Testis (tissue), 5 donors: ENCODE measurements at places on chromosomes 7 and 10. TPM values are rescaled to one million over a fixed set of nuclear protein-coding genes. Genes with fewer than 3 reads are reported as not detected.

The MBL2 gene
- 0.12 TPM for total RNA-seq

The TUBB8 gene
- 2.0 TPM for total RNA-seq

The NUDT5 gene
- 22.0 TPM for total RNA-seq

The IFIT1 gene
- total RNA-seq, result 13.1 TPM

DNA sequence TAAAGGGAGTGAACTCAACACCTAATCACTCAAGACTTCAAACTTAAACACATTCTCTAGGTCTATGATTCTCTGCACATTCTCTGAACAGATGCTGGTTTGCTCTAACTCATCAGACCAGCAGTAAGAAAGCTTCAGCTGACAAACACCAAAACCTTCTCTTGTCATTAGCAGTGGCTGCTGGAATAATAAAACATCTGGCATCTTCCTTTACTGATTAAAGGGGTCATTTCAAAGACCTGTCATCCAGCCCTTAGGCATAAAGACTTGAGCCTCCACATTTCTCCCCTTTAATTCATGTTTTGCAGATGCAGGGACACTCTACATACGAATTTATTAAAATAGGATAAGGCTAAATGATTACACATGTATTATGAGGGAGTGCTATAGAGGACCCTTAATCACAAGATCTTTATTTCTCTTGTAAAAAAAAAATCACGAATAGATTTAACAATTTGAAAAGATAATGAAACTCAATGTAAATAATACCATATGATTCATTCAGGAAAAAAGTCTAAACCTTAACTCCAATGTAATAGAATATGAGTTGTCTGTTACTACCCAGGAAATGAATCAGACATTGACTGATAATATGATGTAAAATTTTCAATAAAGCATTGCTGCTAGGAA is 152.4 kb upstream of the GNAI1 start:
- no peak for DNase-seq
- no peaks in the 10 kb centered on the region for H3K27me3 ChIP-seq
- no peaks in the 10 kb centered on the region for H3K4me1 ChIP-seq

DNA sequence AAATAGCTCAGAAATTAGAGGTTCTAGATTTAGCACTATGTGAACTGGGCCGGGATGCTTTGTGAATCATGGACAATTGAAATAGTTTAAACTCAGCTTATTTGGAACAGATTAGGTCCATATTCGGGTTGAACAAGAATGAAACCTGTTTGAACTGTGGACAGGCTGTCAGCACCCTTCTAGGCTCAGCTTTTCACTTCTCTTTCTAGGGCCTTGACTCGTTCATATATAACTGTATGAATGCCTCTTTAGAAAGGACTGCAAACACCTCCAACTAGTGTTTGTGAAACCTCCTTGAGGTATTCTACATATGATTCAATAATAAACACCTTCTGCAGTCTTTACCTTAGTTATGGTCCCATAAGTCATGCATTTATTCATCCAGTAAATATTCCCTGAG is 115.6 kb downstream of the REEP3 start:
- H3K27me3 ChIP-seq, result no peaks in the 10 kb centered on the region
- H3K36me3 ChIP-seq, result no peaks in the 10 kb centered on the region
- no peak overlapping the region for H3K4me3 ChIP-seq
- no peak overlapping the region for H3K27ac ChIP-seq
- H3K4me1 ChIP-seq, result no peaks in the 10 kb centered on the region

GRCh38 chr10:103427866-103428265 is 24.3 kb downstream of the CALHM2 start:
- H3K36me3 ChIP-seq, result no peaks in the 10 kb centered on the region
- peaks cover 6% of the 10 kb centered on the region for H3K4me1 ChIP-seq
- H3K27me3 ChIP-seq, result no peaks in the 10 kb centered on the region
- no peak overlapping the region for H3K4me3 ChIP-seq

- H3K27ac ChIP-seq, result no peak overlapping the region
- no peaks in the 10 kb centered on the region for H3K36me3 ChIP-seq
- no peak overlapping the region for H3K4me3 ChIP-seq
- no peak for DNase-seq
- H3K27me3 ChIP-seq, result no peaks in the 10 kb centered on the region
Observed at GRCh38 chr10:21280971-21281572, 244.4 kb downstream of the SKIDA1 start.

DNA sequence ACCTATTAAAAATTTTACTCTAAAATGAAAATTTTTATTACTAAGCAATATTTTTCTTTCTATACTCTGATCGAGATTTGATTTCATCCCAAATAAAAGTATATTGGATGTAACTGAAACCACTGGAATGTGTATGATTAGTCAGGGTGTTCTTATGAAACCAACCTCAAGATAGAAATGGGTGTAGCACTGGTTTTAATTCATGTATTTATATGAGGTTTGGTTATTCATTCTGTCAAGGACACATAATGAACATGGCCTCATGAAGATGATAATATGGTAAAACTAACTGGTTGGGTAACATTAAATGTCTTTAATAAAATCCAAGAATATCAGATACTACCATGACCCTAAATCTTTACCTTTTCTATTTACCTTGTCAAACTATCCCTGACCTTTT is 197.7 kb downstream of the SEMA3A start:
- no peak for DNase-seq
- H3K4me1 ChIP-seq, result no peaks in the 10 kb centered on the region

DNA sequence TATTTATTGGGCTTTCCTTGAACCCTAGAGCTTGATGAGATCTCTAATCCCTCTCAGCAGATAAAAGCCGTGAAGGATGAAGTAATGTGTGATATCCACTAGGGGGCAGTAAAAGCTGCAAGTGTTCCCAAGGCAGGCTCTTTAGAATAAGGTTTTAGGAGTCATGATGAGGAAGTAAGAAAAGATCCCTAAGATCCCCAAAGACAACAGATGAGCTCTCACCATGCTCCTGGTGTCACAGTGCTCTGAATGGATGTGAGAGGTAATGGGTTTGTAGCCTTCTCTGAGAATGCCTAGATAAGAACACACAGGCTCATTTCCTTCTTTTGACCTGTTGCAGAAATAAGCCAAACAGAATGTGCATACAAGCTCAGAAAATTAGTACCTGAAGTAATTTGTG is 70.4 kb upstream of the ITPRID1 start:
- H3K27ac ChIP-seq, result no peak overlapping the region
- H3K4me1 ChIP-seq, result no peaks in the 10 kb centered on the region
- no peak overlapping the region for H3K4me3 ChIP-seq
- no peaks in the 10 kb centered on the region for H3K27me3 ChIP-seq
- no peaks in the 10 kb centered on the region for H3K36me3 ChIP-seq

GRCh38 chr10:50798297-50798696 is 58.6 kb downstream of the ASAH2B start:
- H3K4me1 ChIP-seq, result no peaks in the 10 kb centered on the region
- no peak for DNase-seq
- no peaks in the 10 kb centered on the region for H3K27me3 ChIP-seq
- H3K27ac ChIP-seq, result no peak overlapping the region
